Hepatic stellate cell (primary cell): ENCODE measurements at places on chromosomes 12 and 14.

DNA sequence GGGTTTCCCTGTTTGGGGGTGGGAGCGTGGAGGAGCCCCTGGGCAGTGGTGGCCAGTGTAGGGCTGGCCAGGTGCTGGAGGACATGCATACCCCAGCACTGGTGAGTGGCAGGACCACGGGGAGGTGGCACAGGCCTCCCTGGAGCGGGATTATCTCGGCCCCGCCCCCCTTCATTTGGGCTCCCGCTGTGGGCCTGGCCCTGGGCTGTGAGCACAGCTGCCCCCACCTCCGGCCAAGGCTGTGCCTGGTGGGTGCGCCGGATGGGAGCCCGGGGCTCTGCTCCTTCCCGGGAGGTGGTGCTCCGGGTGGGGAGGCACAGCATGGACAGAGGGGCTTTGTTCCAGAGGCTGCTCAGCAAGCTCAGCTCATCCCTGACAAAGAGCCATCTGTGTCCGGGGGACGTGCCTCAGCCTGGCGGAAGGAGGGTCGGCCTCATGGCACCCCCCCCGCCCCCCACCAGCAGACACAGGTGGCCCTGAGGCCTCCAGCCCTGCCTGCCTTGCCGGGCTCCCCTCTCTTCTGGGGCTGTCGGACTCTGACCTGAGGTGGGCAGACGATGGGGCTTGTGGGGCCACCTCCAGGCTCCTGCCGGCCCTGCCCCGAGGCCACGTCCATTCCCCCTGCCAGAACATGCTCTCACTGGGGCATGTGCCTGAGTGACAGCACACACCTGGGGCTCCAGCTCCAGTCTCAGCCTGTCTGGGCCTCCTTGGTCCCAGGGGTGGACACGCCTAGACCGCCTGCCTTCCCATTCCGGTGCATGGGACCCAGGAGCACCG, 8.4 kb downstream of the TEDC1 start:
- DNase-seq: no peak

DNA sequence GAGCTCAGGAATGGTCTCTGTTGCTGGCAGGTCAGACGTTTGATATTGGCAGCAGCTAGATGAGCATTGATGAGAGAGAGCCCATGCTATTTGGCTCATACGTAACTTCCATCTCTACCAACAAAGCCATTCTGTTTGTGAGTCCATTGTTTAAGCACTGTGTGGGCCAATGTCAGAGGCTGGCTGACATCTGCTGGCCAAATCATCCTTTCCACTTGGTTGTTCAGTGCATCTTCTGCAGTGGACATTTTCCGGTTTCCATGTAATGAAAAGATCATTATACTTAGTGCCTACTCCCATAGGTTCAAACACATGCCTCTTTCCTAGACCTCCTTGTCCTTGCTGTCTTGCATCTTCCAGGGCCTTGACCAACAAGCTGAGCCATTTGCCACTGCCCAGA, 59.2 kb downstream of the IFT81 start:
- DNase-seq: no peak

GRCh38 chr14:84546236-84546635, 983.7 kb upstream of the FLRT2 start:
- DNase-seq: no peak

DNA sequence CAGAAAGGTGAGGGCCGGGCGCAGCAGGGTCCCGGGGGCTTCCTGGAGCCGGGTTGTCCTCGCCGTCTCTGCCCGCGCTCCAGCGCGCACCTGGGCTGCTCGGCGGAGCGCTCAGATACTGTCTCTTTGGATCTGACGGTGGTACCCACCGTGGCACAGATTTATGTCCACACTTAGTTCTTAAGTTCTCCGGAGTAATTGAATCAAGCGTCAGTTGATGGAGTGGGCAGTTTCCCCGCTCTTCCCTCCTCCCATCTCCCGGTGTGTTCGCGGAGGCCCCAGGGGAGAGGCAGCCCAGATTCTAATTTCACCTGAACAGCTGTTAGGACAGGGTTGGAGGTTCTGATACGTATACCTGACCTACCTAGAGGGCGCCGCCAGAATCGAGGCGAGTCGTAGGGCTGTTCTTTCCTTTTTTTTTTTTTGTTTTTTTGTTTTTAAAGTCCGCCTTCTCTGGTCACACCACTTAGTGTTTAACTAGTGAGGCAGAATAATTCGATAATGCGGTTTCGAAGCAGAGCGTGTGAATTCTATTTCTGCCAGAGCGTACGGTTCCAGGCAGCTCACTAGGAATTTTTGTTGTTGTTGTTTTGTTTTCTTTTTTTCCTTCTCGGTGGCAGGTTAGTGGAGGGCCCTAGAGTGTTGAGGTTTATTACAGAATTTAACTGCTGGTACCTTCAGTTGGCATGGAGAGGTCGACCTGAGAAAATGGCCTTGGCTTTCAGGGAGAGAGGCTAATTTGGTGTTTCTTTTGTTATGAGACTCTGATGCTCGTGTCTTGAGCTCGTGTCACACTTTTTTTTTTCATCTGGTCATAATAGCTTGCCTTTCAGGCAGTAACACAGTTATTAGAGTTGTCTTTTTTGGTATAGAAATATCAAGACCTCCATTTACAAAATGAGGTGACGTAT, 22.3 kb upstream of the GNS start:
- no peak for DNase-seq

GRCh38 chr14:100771121-100771800, 44.6 kb downstream of the DLK1 start:
- DNase-seq: no peak

DNA sequence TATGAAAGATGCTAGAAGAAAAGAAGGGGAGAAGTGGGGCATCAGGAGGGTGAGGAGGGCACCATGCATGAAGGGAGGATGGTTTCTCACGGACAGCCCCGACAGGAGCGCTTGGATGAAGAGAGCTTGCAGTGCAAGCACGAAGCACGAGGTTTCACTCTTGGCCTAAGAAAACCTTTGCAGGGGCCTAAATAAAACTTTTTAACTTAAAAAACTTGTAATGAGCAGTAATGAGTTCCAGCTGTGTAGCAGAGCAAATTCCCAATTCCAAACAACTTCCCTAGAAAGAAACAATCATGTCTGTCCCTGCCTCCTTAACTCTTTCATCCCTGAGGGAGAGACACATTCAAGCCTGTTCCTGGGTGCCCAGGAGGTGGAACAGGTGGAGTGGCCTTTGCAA, 119.5 kb downstream of the PAH start:
- DNase-seq: no peak

- DNase-seq: peak; percentile 22
Measured at GRCh38 chr14:95313707-95314106, 6.0 kb downstream of the CLMN start.
